ENCODE measurements at places on chromosomes 13 and 19. TPM values are rescaled to one million over a fixed set of nuclear protein-coding genes. Genes with fewer than 3 reads are reported as not detected.
A peak's percentile ranks its signal among the peaks of the same experiment; 100 is the strongest.

GRCh38 chr13:73849292-73849691 lies 284.9 kb downstream of the KLF12 start:
- no peaks in the 10 kb centered on the region for H3K36me3 ChIP-seq
- H3K4me1 ChIP-seq = no peaks in the 10 kb centered on the region
- no peaks in the 10 kb centered on the region for H3K27me3 ChIP-seq
- H3K4me3 ChIP-seq = no peak overlapping the region
- peak; percentile 56 for DNase-seq

COX7A1 gene
- not detected for total RNA-seq

- no peaks in the 10 kb centered on the region for H3K27me3 ChIP-seq
- no peaks in the 10 kb centered on the region for H3K4me1 ChIP-seq
- H3K4me3 ChIP-seq = no peak overlapping the region
- H3K27ac ChIP-seq = no peak overlapping the region
Observed at GRCh38 chr13:28376604-28377003, 118.3 kb downstream of the FLT1 start.

- H3K27ac ChIP-seq = no peak overlapping the region
- no peak overlapping the region for H3K4me3 ChIP-seq
- no peaks in the 10 kb centered on the region for H3K36me3 ChIP-seq
- no peaks in the 10 kb centered on the region for H3K27me3 ChIP-seq
- no peaks in the 10 kb centered on the region for H3K4me1 ChIP-seq
Observed at GRCh38 chr13:40145139-40145538, 489.7 kb downstream of the COG6 start.

All from Caco-2 (cell line).